A673 (cell line): ENCODE measurements at places on chromosomes 11 and 22. TPM values are rescaled to one million over a fixed set of nuclear protein-coding genes. Genes with fewer than 3 reads are reported as not detected.

- H3K4me1 ChIP-seq = peaks cover 9% of the 10 kb centered on the region
- H3K36me3 ChIP-seq = no peaks in the 10 kb centered on the region
- peak; percentile 41 for DNase-seq
- H3K4me3 ChIP-seq = no peak overlapping the region
These were observed 1.9 kb upstream of the TRAF6 start for GRCh38 chr11:36512016-36512415.

DNA sequence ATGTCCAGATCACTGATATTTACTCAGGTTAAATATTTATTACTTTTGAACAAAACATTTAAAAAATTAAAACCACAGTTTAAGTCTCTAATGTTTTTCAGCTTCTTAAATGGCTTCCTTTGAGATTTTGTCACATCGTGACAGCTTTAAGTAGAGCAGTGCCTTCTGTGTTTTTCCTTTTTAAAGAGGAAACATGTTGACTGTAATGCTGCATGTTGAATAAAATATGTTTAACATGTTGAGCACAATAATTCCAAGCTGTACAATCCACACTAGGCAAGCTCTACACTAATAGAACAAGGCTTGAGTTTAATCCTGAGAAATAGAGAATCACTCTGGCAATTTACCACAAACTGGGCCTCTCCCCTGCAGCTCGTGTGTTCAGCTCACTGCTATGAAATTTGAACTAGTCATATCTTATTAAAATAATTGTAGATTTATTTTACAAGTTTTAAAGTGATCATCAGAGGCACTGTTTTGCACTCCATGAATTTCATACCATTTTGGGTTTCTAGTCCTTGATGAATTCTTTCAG is 368.3 kb downstream of the SOX6 start:
- H3K27ac ChIP-seq = no peak overlapping the region
- H3K4me3 ChIP-seq = no peak overlapping the region
- no peaks in the 10 kb centered on the region for H3K27me3 ChIP-seq
- DNase-seq = no peak
- no peaks in the 10 kb centered on the region for H3K36me3 ChIP-seq

GRCh38 chr11:10155793-10156490 is 138.1 kb downstream of the SBF2 start:
- no peaks in the 10 kb centered on the region for H3K27me3 ChIP-seq
- no peak for DNase-seq
- no peak overlapping the region for H3K4me3 ChIP-seq
- H3K36me3 ChIP-seq = no peaks in the 10 kb centered on the region
- H3K4me1 ChIP-seq = no peaks in the 10 kb centered on the region

GRCh38 chr22:46173152-46173551 is 22.8 kb downstream of the PPARA start:
- H3K27me3 ChIP-seq = no peaks in the 10 kb centered on the region
- peak overlapping the region; percentile 2 for H3K4me3 ChIP-seq
- peak overlapping the region; percentile 69 for H3K27ac ChIP-seq
- H3K4me1 ChIP-seq = peaks cover 33% of the 10 kb centered on the region
- H3K36me3 ChIP-seq = no peaks in the 10 kb centered on the region
- no peak for DNase-seq

GRCh38 chr11:128324531-128325141 is 262.7 kb downstream of the ETS1 start:
- H3K27me3 ChIP-seq = peaks cover 45% of the 10 kb centered on the region
- no peak overlapping the region for H3K4me3 ChIP-seq
- no peak overlapping the region for H3K27ac ChIP-seq
- no peaks in the 10 kb centered on the region for H3K36me3 ChIP-seq

DNA sequence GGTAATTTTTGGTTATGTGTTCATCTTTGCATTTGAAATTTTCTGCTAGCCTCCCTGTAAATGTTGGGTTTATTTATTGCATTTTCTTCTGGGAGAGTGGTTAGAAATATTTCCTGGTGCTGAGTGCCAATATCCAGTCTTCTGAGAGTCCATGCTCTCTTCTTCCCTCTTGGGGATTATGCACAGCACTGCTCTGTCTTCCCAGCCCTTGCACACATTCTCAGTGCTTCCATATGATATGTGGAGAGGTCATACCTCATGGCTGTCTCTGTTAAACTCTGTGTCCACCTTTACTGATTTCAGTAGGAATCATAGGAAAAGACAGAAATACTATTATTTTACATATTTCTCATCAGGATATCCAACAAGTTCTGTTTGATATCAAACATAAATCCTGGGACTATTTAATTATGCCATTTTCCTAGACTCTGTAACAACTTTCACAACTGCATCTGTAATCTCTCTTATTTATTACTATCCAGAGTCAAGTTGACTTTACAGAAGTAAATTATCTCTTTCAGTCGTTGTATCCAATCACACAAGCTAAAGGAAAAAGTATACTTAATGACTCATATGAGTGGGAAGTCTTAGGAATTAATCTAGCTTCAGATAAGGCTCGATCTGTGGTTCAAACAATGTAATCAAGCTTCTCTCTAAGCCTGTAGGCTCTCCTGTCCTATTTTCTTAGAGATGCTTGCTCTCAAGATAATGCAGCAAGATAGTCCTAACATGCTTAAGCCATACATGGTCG is 2.7 kb upstream of the NXPE1 start:
- DNase-seq = peak; percentile 31
- no peaks in the 10 kb centered on the region for H3K4me1 ChIP-seq
- H3K27ac ChIP-seq = no peak overlapping the region
- no peaks in the 10 kb centered on the region for H3K36me3 ChIP-seq

- no peaks in the 10 kb centered on the region for H3K4me1 ChIP-seq
- H3K36me3 ChIP-seq = no peaks in the 10 kb centered on the region
- H3K27me3 ChIP-seq = no peaks in the 10 kb centered on the region
- H3K4me3 ChIP-seq = no peak overlapping the region
- no peak overlapping the region for H3K27ac ChIP-seq
These were observed 100.8 kb downstream of the KIAA1671 start for GRCh38 chr22:25053153-25053805.

- no peaks in the 10 kb centered on the region for H3K27me3 ChIP-seq
- H3K4me3 ChIP-seq = peak overlapping the region; percentile 84
- no peak for DNase-seq
- peaks cover 32% of the 10 kb centered on the region for H3K4me1 ChIP-seq
- H3K27ac ChIP-seq = peak overlapping the region; percentile 75
These were observed 772 bp downstream of the SBF1 start for GRCh38 chr22:50473855-50474671.

GRCh38 chr11:45105984-45106375 is 40.5 kb upstream of the PRDM11 start:
- H3K36me3 ChIP-seq = no peaks in the 10 kb centered on the region
- no peak for DNase-seq
- no peaks in the 10 kb centered on the region for H3K4me1 ChIP-seq
- H3K4me3 ChIP-seq = no peak overlapping the region
- no peak overlapping the region for H3K27ac ChIP-seq

DNA sequence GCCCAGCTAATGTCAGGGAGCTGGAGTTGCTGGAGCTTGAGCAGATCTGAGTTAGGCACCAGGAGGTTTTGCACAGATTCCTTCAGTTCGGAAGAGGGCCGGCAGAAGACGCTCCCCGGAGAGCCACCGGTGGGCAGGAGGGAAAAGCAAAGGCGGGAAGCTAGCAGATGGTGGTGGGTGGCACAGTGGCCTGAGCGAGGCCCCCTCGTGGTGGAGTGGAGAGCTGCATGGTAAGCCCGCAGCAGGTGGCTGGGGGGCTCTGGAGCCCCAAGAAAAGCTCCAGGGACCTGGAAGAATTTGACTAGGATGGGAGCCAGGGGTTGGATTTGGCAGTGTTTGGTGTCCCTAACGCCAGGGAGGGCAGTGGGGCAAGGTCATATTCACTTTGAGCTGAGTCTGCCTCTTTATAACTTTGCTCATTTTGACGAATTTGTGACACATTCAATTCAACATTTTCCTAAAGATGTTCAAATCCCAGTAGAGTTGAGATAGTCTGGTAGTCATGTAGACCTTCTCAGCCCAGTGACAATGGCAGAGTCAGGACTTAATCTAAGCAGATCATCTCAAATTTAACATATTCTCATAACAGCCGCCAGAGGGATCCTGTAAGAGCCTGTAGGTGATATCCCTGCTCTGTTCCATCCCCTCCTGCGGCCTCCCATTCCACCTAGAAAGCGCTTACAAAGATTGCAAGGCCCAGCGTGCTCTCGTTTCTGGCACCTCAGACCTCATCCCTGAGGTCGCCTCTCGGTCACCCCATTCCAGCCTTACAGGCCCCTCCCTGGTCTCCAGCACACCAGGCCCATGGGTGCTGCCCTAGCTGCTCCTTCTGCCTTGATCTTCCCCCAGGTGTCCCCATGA is 57.9 kb downstream of the TRIM29 start:
- H3K27me3 ChIP-seq = peaks cover 4% of the 10 kb centered on the region
- H3K4me1 ChIP-seq = no peaks in the 10 kb centered on the region
- no peak overlapping the region for H3K27ac ChIP-seq
- no peak overlapping the region for H3K4me3 ChIP-seq
- H3K36me3 ChIP-seq = no peaks in the 10 kb centered on the region

DNA sequence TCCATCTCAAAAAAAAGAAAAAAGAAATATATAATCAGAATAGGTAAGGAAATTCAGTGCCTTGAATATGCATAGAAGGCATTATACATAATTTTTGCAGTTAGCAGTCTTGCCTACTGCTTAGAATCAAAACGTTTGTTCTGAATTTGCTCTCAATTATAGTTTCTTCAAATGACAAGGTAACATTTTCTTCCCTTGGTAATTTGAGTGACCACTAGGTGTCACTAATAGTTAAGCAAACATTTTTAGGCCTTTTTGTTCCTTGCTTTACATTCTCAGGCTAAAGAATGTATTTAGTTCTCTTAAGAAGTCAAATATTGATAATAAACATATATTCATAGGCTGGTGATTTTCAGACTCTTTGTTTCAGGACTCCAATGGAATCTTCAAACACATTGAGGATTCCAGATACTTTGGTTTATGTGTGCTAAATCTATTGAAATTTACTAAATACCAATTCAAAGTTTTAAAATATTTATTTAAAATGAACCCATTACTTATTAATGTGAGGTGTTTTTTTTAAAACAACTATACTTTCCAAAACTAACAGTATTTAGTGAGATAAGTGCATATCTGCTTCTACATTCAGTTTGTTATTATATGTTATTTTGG is 55.0 kb upstream of the DEPDC7 start:
- no peak overlapping the region for H3K4me3 ChIP-seq
- peak; percentile 87 for DNase-seq
- no peaks in the 10 kb centered on the region for H3K4me1 ChIP-seq
- H3K27ac ChIP-seq = no peak overlapping the region
- H3K36me3 ChIP-seq = peaks cover 57% of the 10 kb centered on the region
- H3K27me3 ChIP-seq = no peaks in the 10 kb centered on the region

Gene FOLR2
- not detected in 2 replicates for total RNA-seq

Gene DBX1
- total RNA-seq = not detected in 2 replicates

Gene RNF121
- total RNA-seq = 54.9 and 59.1 TPM in 2 replicates

Gene EXPH5
- 0.26 and 0.39 TPM in 2 replicates for total RNA-seq
